ENCODE measurements at places on chromosomes 13 and 19. TPM values are rescaled to one million over a fixed set of nuclear protein-coding genes. Genes with fewer than 3 reads are reported as not detected.

COL4A1 gene
- polyA plus RNA-seq, result 0.03 TPM

KLK12 gene
- not detected for polyA plus RNA-seq

APBA3 gene
- 18.7 TPM for polyA plus RNA-seq

PLEKHG2 gene
- polyA plus RNA-seq, result 7.8 TPM

RAB20 gene
- 30.5 TPM for polyA plus RNA-seq

PSG5 gene
- not detected for polyA plus RNA-seq

ZNF540 gene
- polyA plus RNA-seq, result 0.21 TPM

FGF9 gene
- not detected for polyA plus RNA-seq

CAB39L gene
- 3.1 TPM for polyA plus RNA-seq

NKG7 gene
- polyA plus RNA-seq, result 0.40 TPM

Measured in HepG2 (cell line).